SW 1271 (cell line): ENCODE measurements at places on chromosomes 7 and 10.

- no peak for DNase-seq
Measured at GRCh38 chr7:102413091-102413490, 16.9 kb downstream of the PRKRIP1 start.

DNA sequence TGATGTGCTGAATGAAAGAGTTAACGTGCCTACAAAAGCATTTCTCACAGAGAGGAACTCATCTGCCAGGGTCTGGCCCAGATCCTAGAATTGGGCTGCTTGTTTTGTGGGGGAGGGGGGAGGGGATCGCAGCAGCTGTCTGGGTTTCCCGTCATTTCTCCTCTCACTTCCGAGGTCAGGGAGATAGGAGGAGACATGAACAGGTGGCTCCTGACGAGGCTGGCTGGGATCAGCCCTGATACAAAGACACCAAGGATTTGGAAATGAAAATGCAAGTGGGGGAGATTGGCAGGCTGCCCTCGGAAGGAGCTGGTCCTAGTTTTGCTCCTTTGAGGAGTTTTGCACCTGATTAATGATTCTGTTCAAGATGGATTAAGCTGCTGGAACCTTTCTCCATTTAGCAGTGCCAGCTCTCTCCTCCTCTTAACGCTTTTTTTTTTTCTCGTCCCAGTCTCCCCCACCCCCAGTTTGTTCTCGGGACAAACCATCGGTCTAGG is 86.8 kb upstream of the KMT2C start:
- no peak for DNase-seq

DNA sequence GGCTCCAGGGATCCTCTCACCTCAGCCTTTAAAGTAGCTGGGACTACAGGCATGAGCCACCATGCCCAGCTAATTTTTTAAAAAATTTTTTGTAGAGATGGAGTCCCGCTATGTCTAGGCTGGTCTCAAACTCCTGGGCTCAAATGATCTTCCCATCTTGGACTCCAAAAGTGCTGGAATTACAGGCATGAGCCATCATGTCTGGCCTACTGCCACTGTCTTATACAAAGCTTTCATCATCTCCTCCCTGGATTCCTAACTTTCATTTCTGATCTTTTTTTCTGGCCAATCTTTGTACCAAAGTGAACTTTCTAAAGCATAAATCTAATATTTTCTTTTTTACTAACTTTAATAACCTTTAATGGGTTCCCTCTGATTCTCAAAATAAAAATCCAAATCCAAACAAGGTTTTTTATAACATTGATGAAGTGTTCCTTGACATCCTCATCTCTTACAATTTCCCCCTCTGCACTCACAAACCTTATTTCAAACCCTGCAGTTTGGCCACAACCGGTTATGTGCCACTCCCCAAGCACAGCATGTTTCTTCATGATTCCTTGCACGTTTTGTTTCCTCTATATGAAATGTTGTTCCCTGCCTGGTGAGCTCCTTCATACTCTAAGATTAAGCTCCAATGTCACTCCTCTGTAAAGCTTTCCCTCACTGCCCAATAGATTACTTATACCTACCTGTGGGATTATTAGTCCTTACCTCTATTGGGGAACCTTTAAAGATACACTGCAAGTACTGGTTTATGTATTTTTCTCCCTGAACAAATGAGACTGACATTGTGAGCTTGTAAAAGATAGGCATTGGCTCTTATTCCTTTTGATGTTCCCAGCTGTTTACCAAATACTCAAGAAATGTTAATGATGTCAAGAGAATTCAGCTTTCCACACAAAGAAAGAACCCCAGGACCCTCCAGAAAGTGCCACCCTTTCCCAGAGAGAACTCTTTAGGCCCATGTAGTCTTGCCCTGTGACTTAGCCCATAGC is 101.7 kb downstream of the HOXA1 start:
- no peak for DNase-seq

DNA sequence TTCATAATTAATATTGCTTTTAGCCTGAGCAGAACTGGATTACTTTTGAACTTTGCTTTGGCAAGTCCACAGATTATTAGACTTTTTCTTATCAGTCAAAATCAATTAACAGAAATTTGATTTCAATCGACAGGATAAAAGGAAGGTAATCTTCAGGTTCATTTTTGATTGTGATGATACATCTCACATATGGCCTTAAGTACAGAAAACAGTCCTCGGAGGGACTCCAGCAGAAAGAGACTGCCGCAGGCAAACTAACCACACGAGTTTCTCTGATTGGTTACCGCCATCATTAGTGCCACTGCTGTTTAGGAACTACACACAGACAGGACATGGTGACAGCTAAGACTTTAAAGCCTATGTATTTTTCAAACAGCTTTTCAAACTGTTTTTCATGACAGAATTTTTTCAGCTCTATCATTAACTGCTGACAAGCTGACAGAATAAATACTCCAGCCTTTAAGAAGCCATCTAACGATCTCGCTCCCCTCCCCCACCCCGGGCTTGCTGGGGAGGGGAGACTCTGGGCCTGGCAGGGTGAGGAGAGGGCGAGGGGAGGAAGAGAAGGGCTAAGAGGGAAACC is 668.2 kb downstream of the KCNMA1 start:
- no peak for DNase-seq

GRCh38 chr10:108434559-108435252 is 1270.2 kb upstream of the SORCS1 start:
- no peak for DNase-seq

- no peak for DNase-seq
Measured at GRCh38 chr7:74568658-74569057, 88.9 kb upstream of the GTF2I start.

GRCh38 chr10:95793401-95794045 is 37.6 kb downstream of the ENTPD1 start:
- no peak for DNase-seq

- no peak for DNase-seq
Measured at GRCh38 chr7:55465691-55466090, 100.6 kb downstream of the LANCL2 start.

DNA sequence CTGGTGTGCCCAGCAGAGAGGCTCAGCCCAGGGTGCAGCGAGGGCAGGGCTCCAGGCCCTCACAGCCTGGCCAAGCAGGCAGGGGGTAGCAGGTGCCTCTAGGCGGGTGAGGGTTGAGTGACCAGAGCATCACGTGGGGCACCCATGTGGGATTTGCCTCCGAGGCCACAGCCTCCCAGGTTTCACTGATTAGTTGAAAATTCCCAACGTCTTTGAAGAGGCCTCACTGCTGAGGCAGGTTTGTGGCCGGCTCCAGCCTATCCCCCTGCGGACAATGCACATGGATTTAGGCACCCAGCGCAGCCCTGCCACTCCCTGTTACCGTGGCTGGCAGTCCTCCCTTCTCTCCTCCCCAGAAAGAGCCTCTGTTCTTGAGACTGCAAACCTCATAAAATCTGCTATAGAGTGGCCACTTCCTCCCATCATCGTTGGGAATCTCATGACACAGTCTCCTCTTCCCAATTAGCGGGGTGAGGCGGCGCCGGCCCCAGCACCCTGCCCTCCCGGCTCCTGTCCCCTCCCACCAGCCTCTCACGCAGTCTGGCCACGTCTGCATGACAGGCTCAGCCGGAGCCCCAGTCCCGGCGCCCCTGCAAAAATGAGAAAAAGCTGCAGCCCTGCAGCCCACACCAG is 10.8 kb downstream of the MYL10 start:
- no peak for DNase-seq

DNA sequence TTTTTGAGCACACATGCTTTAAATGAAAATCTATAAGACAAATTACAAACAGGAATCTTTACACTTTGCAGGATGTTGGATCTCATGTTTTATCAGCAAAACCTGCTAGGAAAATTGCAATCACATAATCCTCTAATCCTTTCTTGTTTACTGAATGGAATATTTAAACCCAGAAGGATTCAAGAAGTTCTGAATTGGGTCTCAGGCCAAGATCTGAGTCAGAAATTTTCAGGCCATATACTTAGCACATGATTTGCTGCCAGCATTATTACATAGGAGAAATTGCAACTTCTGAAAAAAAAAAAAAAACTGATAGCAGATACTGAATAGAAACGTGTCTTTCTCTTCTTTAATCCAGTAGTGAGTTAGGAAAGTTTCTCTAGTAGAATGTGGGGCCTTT is 1005.3 kb upstream of the POT1 start:
- no peak for DNase-seq

- DNase-seq = no peak
Measured at GRCh38 chr10:42981358-42982236, 95.3 kb upstream of the RET start.

GRCh38 chr7:75924256-75924655 is 9.3 kb downstream of the POR start:
- DNase-seq = no peak

GRCh38 chr10:97182288-97182990 is 3.3 kb downstream of the SLIT1 start:
- no peak for DNase-seq

DNA sequence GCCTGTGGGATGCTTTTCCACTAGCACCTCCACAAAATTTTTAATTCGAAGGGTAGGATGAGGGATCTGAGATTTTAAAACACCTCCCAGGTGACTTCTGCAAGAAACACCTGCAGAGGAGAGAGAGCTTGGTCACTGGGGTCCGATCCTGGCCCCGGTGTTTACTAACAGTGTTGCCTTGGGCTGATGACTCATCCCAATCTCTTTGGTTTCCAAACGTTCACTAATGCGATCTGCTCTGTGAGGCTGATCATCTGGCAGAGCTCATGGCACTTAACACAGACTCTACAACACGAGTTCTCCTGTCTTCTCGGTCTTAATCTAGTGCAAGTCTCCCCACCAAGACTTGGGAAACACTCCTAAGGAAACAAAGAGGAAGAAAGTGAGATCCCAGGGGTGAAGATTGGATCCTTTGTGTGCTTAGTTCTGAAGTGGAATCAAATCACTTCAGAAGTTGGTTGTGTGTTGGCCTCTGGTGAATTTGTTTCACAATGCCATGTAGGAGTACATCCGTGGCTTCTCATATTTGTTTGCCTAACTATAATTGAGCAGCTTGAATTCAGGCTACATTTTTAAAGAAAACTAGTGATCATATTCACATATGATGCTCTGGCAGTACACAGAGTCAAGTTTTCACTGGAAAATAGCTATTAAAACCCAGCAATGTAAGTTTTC is 407.9 kb downstream of the NRG3 start:
- no peak for DNase-seq

DNA sequence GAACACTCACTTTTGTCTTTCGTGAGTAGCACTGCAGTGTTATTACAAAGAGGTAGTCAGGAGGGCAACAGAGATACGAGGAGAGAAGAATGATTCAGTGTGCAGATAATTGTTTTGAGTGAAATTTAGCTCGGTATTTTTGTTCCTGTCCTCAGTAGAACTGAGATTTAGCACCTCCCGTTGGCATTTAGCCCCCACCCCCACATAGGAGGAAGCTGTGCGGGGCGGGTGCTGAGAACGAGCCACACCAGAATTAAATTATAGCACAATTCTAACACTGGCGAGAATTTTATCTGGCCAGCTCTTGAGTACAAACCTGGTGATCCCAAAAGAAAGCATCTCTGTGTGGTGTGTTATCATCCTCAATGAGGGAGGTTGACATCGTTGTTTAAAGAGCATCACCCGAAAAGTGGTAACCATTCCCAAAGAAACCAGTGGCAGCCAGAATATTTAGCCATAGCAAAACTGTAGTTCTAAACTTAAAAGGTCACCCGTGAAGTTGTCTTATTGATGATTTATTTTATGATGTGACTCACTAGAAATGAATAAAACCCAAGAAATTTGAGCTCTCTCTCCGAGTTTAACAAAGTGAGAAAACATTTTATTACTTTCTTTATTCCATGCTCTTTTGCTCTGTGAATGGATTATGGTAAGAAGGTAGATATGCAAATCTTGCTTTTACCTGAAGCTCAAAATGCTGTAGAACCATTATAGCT is 612.2 kb downstream of the SUGCT start:
- no peak for DNase-seq

DNA sequence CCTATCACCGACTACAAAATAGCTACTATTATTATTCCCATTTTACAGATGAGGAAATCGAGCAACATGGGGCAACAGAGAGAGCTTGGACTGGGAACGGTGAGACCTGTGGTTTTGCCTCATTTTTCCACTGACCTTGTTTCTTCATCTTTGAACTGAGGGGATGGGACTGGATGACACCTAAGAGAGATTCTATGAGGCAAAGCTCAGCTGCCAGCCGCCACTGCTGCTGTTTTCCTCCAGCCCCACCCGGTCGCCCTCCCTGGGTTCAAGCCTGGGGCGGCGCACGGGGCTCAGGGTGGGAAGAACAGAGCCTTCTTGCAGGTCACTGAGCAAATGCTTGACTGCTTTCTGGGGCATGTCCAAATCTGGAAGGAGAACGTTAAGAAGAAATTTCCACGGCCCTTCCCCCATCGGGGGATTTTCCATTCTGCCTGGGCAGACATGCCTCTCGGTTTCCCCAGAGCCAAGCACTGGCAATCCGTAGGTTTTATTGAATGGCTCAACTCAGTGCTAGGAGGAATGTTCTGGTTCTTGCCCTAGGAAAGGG is 12.3 kb downstream of the DDIT4 start:
- no peak for DNase-seq

DNA sequence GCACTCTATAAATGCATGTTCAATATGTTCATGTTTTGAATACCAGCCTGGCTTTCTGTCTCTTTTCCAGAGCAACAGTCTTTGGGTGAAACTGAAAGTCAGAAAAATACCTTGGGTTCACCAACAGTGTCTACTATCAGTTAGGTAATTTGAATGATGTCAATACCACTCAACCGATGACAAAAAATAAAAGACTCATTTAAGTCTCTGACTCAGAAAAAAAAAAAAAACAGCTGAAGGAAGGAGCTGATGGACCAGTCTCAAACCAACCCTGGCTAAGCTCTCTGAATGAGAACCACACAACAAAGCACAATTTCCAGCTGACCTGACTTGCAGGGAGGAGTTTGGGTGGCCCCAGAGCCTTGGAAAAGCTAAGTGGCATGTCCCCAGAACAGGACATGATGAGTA is 42.5 kb downstream of the ABLIM1 start:
- no peak for DNase-seq

DNA sequence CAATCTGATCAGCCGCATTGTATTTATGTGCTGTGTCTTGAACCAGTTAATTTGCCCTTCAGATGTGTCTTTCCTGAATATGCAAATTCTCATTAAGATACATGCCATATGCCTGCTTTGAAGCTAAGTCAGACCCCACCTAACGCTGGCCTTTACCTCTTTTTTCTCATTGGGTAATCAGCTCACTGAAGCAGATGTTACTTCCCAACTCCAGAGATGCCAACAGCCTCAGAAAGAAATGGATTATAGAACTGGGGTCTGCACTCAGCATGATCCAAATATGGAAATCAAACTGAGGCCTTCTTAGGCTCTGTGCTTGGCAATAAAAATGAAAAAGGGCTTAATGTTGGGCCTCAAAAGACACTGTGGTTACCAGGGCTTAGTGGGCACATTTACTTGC is 113.9 kb downstream of the FZD1 start:
- DNase-seq = no peak

- no peak for DNase-seq
Measured at GRCh38 chr10:21022821-21023220, 125.7 kb upstream of the NEBL start.

GRCh38 chr10:95282107-95282506 is 8.7 kb downstream of the PDLIM1 start:
- no peak for DNase-seq

DNA sequence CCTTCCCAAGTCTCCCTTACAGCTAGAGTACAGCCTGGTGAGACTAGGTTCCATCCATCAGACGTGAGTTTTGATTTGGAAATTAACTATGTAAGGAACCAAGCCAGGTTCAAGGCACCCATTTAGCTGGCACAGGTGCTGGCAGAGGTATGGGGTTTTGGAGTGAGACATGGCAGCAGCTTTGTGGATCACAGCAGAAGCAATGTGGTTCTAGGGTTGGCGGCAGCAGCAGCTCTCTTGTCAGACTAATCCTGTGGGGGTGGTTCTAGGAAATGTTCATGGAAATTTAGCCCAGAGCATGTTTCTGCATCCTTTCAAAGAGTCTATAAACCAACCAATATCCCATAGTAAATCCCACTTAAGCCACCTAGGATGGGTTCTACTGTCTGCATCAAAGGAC is 142.2 kb downstream of the DOCK4 start:
- no peak for DNase-seq
